ENCODE measurements at places on chromosomes 3 and 15. TPM values are rescaled to one million over a fixed set of nuclear protein-coding genes. Genes with fewer than 3 reads are reported as not detected.
A peak's percentile ranks its signal among the peaks of the same experiment; 100 is the strongest.

SOX14 gene
- total RNA-seq, result not detected

ACP3 gene
- not detected for total RNA-seq

HCN4 gene
- not detected for total RNA-seq

CFAP91 gene
- 0.24 TPM for total RNA-seq

DNA sequence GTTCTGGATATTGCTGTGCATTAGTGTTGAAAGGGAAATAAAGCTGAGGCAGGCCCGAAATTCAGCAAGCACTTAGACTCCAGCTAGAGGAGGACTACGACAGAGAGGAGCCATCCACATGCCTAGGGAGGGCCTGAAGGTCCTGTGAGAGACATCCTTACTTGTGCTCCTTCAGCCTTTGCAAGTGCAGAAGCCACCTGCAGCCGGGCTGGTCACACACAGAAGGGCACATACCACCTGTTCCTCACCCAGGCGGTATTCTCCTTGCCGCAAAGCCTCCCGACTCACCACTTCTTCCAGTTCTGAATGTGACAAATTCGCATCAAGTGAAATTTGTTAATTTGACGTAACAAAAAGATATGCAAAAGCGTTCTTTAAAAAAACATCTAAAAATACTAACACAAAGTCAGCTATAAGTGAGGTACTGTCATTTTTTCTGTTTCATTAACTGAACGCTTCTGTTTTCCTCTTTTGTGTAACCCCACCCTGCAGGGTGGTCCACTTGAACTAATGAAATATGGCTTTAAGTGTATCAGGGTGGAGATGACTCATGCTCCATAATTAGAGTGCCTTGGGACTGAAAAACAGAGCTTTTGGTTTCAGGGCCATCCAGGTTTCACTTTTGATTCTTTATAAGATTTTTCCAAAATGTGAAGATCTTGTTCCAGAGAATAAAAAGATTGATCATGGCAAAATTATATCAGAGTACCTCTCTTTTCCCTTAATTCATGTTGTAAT is 467.9 kb upstream of the ATP11B start:
- H3K27me3 ChIP-seq, result no peaks in the 10 kb centered on the region
- H3K36me3 ChIP-seq, result no peaks in the 10 kb centered on the region
- DNase-seq, result no peak
- H3K27ac ChIP-seq, result no peak overlapping the region
- no peak overlapping the region for H3K4me3 ChIP-seq

DNA sequence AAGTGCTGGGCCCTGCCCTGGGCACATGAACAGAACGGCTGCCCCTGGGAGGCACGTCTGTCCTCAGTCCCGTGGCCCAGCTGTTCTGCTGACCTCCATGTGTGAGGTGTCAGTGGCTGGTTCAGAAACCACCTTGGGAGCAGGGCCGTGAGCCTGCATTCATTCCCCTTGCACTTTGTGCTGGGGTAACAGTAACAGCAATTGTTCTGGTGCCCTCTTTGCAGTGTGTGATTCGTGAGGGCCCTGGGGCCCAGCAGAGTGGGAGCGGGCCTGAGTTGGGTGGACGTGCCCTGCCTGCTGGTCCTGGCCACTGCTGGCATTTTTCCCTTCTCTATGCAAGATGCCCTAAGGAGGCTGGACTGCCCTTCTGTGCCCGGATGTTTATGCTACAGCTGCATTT is 50.4 kb upstream of the MYZAP start:
- peaks cover 2% of the 10 kb centered on the region for H3K27me3 ChIP-seq
- H3K4me1 ChIP-seq, result peaks cover 15% of the 10 kb centered on the region
- H3K27ac ChIP-seq, result no peak overlapping the region
- H3K4me3 ChIP-seq, result no peak overlapping the region
- no peaks in the 10 kb centered on the region for H3K36me3 ChIP-seq

DNA sequence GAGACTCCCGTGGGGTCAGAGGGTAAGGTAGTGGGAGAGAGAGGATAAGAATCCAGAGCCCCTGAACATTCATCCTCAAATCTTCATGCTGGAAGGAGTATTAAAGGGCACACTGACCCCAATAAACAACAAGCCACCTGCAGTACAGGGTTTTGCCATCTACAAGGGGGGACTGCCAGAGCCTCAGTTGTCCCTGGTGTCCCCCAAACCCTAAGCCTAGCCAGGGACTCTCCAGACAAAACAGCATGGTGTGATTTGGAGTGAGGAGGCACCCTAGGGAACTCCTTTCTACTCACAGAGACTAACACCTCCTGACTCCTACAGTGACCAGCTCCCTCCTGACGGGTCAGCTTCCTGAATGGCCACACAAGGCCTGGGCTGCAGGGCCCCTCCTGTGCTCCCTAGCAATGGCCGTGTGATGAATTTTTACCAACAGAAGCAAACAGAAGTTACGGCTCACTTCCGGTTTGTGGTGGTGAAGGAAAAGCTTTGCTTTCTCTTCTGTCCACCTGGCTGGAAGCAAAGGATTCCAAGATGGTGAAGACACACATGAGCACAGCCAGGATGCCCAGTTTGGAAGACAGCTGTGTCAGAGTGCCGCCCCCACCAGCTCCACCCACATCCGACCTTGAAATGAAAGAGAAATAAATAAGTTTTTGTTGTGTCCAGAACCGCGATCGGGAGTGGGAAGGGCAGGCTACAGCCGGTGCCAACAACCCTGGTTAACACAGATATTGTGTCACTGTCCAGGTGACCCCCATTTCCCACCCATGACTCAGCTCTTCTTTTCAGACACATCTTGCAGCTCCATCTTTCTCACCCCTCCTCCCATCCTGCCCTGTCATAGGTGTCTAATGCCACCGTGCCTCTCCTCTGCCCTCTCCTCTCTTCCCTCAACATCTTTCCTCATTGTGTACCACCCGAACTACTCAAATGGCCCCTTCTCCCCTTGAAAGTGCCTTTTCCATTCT is 69.6 kb upstream of the ATP13A3 start:
- peaks cover 4% of the 10 kb centered on the region for H3K27me3 ChIP-seq
- no peaks in the 10 kb centered on the region for H3K36me3 ChIP-seq
- no peak for DNase-seq
- H3K4me1 ChIP-seq, result peaks cover 10% of the 10 kb centered on the region
- peak overlapping the region; percentile 58 for H3K4me3 ChIP-seq

DNA sequence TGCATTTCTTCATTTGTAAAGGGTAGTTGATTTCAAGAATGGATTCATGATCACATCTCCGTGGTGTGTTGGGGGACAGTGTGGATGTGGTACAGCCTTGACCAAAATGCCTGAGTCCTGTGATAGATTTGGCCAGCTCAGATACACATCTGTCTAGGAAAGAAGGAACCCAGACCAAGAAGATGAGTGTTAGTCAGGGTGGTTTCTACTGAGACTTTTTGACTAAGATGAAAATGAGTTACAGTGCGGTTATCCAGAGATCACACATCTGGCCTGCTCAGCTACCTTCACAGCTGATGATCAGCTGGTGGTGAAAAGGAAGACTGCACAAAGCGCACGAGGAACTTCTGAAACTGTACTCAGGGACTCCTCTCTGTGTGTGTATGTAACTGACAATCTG is 68.0 kb downstream of the FNDC3B start:
- peak overlapping the region; percentile 82 for H3K4me3 ChIP-seq
- H3K27ac ChIP-seq, result peak overlapping the region; percentile 91
- H3K4me1 ChIP-seq, result peaks cover 73% of the 10 kb centered on the region

- no peak for DNase-seq
- H3K27me3 ChIP-seq, result peaks cover 15% of the 10 kb centered on the region
- H3K4me1 ChIP-seq, result no peaks in the 10 kb centered on the region
- H3K4me3 ChIP-seq, result no peak overlapping the region
- no peaks in the 10 kb centered on the region for H3K36me3 ChIP-seq
These were observed 112.6 kb downstream of the UACA start for GRCh38 chr15:70650567-70651302.

DNA sequence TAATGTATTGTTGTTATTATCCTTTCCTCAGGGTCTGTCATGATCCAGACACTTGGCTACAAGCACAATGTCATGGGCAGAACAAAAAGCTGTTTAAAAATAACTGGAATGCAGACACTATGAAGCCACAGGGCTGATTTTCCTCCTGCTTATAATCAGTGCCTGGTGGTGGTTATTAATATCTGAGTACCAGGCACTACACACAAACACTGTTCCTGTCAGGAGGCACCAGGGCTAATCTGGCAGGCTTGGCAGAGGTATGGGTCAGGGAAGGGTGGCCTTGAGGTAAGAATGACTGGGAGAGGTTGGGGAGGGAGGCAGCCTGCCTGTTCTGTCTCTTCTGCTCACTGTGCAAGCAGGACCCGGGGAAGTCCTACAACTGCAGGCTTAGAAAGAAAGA is 67.2 kb downstream of the WDR76 start:
- no peaks in the 10 kb centered on the region for H3K4me1 ChIP-seq
- H3K4me3 ChIP-seq, result no peak overlapping the region
- no peak overlapping the region for H3K27ac ChIP-seq
- no peak for DNase-seq

- H3K36me3 ChIP-seq, result no peaks in the 10 kb centered on the region
- no peak overlapping the region for H3K27ac ChIP-seq
- H3K4me1 ChIP-seq, result no peaks in the 10 kb centered on the region
- DNase-seq, result no peak
- peaks cover 6% of the 10 kb centered on the region for H3K27me3 ChIP-seq
These were observed 30.3 kb upstream of the FSTL1 start for GRCh38 chr3:120481081-120481480.

- DNase-seq, result no peak
- no peak overlapping the region for H3K4me3 ChIP-seq
- peaks cover 1% of the 10 kb centered on the region for H3K36me3 ChIP-seq
- H3K27me3 ChIP-seq, result peaks cover 12% of the 10 kb centered on the region
- H3K27ac ChIP-seq, result no peak overlapping the region
- H3K4me1 ChIP-seq, result no peaks in the 10 kb centered on the region
These were observed 77.6 kb upstream of the CCDC80 start for GRCh38 chr3:112718516-112718915.

- no peaks in the 10 kb centered on the region for H3K36me3 ChIP-seq
- no peak for DNase-seq
- H3K4me3 ChIP-seq, result no peak overlapping the region
These were observed 73.9 kb downstream of the PRICKLE2 start for GRCh38 chr3:64151342-64151871.

GRCh38 chr3:190048932-190049441 is 71.7 kb downstream of the P3H2 start:
- no peak for DNase-seq
- H3K4me3 ChIP-seq, result no peak overlapping the region
- H3K27ac ChIP-seq, result no peak overlapping the region
- no peaks in the 10 kb centered on the region for H3K4me1 ChIP-seq
- H3K27me3 ChIP-seq, result peaks cover 6% of the 10 kb centered on the region

GRCh38 chr3:190492966-190493365 is 20.9 kb upstream of the IL1RAP start:
- H3K4me1 ChIP-seq, result peaks cover 27% of the 10 kb centered on the region
- peaks cover 69% of the 10 kb centered on the region for H3K27me3 ChIP-seq
- H3K36me3 ChIP-seq, result peaks cover 4% of the 10 kb centered on the region
- no peak for DNase-seq

DNA sequence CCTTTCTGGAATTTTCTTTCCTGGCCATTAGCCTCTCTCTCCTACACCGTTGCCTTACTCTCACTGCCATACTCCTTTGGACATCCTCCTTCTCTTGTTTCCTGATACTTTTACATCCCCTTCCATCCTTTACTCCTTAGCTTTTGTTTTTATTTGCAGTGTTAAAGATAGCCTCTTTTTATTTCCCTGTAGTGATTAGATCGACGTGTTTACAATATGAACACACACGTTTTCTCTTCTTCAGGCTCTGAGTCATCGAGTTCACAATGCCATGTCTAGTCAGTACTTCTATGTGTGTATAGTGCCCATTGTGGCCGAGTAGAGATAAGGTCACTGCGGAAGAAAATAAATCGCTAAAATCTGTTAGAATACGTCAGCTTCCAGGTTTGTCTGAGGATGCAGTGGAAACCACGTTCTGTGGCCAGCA is 208.5 kb downstream of the LPP start:
- H3K4me1 ChIP-seq, result peaks cover 29% of the 10 kb centered on the region
- H3K4me3 ChIP-seq, result no peak overlapping the region
- DNase-seq, result no peak

DNA sequence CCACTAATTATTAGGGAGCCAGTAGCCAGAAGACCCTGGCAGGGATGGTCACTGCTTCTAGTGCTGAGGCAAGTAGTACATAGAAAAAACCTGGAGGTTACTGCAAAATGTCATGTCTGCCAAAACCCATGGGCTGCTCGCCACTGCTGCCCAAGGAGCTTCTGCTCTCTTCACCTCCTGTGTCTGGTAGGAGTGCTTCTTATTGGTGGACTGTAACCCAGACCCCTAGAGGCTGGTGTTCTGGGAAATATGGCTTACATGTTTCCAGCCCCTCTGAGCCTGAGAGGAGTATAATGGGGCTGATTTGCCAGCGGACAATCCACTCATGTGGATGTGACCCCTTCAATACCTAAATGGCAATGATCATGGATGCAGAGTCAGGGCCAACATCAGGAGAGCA is 286.4 kb downstream of the EPHB1 start:
- H3K4me1 ChIP-seq, result no peaks in the 10 kb centered on the region
- H3K36me3 ChIP-seq, result no peaks in the 10 kb centered on the region

DNA sequence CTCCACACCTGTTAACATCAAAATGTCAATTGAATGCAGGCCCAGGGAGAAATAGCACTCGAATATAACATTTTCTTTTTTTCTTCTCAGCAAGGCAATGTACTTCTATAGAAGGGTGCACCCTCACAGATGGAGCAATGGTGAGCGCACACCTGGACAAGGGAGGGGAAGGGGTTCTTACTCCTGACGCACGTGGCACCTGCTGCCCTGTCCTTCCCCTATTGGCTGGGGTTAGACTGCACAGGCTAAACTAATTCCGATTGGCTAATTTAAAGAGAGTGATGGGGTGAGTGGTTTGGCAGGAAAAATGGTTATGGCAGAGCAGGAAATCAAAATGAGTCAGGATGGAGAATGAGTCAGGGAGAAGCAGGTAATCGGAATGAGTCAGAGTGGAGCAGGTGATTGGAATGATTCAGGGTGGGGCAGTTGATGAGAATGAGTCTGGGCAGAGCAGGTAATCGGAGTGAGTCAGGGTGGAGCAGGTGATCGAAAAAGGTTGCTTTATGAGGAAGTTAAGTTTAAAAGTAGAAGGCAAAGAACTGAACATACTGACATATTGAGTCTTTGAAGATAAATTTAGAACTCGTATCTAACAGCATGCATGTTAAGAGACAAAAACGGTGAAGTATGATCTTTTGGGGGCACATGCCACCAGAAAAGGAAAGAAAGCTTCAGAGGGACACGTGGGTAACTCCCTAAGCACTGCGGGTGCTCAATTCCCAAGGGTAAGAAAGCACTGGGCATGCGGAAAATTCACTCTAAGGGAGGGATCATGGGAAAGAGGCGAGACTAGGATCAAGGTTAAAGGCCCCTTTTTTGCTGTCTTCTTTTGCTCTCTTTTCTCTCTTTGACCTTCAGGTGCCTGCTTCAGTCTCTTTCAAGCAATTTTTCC is 72.9 kb upstream of the GALNT15 start:
- H3K27ac ChIP-seq, result no peak overlapping the region
- H3K4me1 ChIP-seq, result no peaks in the 10 kb centered on the region
- no peak overlapping the region for H3K4me3 ChIP-seq
- DNase-seq, result no peak

DNA sequence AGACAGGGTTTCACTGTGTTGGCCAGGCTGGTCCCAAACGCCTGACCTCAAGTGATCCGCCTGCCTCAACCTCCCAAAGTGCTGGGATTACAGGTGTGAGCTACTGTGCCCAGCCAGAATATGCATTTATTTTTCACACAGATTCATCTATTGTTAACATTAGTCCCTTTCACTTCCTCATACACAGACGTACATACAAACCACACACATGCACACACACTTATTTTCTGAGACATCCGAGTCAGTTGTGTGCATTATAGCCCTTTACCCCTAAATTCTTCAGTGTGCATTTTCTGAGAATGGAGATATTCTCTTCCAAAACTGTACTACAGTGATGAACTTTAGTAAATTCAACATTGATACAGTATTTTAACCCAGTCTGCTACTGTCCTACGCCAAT is 15.0 kb upstream of the MEX3B start:
- H3K4me3 ChIP-seq, result no peak overlapping the region
- H3K27ac ChIP-seq, result no peak overlapping the region
- DNase-seq, result no peak
- no peaks in the 10 kb centered on the region for H3K36me3 ChIP-seq
- H3K4me1 ChIP-seq, result no peaks in the 10 kb centered on the region
